Activated naive CD8-positive, alpha-beta T cell treated with anti-CD3 and anti-CD28 coated beads, Interleukin-2, amount 50 U/mL, for 16 hours (primary cell): ENCODE measurements at places on chromosomes 6 and 20.

DNA sequence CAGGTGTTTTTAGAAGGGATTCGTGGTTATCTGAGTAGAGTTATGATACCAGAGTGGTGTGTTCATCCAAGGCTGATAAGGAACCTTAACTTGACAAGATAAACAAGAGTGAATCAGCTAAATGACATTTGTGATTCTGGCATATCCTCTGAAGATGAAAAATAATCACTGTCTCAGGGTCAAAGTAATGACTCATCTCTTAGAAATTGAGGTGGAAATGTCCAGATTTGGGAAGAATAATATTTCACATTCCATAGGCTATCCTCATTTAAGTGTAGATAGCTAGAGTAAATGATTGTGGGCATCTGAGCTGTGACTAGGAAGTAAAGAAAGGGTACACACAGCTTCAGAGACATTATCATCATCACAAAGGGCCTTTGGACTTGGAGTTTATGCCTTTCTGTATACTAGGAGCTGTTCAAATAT is 255.7 kb downstream of the GJA1 start:
- no peak for DNase-seq

- no peak for DNase-seq
These were observed 111.0 kb upstream of the FAM184A start for GRCh38 chr6:119189498-119189897.

DNA sequence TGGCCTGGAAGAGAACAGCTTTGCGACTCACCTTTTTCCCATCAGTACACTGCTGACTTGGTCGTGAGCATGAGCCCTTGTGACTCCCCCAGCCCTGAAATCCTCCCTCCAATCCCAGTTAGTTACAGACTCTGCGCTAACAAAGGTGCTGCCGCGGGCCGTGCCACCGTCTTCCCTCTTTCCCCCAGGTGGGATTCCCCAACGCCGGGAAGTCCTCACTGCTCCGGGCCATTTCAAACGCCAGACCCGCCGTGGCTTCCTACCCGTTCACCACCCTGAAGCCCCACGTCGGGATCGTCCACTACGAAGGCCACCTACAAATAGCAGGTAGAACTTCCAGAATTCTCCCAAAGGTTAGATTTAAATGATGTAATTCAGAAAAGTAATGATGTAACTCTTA is 16.1 kb downstream of the MTG2 start:
- no peak for DNase-seq

GRCh38 chr6:56944661-56945060 is 10.2 kb upstream of the BEND6 start:
- no peak for DNase-seq

- DNase-seq = no peak
These were observed 132.0 kb downstream of the CDK19 start for GRCh38 chr6:110683241-110683640.

DNA sequence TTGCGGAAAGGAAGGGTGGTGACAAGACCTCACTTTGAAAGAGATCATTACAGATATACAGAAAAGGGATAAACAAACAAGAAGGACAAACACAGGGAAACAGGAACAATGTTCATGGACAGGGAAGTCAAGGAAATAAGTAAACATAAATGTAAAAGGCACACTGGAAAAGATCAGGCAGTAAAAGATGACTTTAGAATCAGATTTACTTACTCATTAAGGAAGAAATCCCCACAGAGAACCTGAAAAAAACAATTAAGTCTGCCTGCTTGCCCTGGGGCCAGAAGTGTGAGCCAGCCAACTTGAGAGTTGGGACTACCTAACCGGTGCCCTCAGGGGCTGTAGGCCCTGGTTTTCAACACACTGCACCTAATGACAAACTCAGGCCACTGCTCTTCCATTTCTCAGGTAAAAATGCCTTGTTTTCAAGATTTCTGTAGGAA is 1.7 kb downstream of the APMAP start:
- no peak for DNase-seq

DNA sequence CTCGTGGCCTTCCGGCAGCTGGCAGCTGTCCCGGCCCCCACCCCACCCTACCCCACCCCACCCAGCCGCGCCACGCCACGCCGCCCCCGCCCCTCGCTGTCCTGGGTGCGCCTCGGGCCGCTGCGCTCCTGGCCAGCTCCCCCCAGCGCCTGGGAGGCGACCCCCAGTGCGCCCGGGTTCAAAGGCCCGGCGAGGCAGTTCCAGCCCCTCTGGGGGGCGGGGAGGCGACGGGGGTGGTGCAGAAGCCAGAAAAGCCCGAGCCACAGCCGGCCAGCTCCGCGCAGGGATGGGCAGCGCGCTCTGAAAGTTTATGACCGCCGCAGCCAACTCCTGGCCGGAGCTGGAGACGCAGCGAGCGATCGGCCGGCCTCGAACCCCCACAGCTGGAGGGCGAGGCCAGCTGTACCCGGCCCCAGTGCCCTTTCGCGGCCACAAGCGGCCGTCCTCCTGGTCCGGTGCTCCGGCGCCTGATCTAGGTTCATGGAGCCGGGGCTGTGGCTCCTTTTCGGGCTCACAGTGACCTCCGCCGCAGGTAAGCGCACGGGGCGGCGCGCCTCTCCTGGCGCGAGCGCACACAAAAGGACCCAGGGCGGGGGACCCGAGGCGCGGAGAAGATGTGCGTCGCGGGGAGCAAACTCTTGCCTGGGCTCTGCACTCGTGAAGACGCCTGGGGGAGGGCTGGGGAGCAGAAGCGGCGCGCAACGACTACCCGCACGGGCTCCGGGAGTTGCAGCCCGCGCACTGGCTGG is at the start of gene EDN3:
Gene EDN3, plus strand, starts transcription at position 279 of the 749 bp plus-strand sequence. Its CDS starts 202 bp downstream, at position 481.
- DNase-seq = no peak

DNA sequence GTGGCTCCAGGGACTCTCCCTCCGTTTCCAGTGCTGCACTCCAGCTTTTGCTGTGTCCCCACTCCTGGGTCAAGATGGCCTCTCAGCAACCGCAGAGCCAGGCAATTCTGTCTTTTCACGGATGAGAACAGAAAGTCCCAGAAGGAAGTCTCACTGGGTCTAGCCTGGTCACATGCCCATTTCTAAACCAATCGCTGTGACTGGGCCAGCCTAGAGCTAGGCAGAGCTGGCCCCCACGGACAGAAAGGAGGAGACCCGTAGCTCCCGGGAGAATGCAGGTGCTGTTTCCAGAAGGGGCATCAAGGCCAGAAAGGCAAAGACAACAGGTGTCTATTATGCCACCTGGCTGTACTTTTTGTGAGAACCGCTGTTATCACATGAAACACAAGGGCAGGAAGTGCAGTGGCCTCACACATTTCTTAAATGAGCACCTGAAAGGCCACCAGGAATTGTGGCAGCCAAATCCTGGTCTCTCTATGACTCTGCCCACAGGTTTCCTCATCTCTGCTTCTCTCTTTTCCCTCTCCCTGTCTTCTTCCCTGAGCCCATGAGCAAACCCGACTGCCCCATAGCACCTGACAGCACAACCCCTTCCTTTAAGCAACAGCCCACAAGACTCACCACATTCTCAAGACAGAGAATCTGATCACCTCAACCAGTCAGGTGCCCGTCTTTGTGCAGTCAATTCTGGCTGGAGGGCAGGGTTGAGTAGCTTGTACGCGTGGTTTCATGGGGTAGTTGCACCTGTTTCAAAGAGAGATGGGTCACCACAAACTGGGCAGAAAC is 37.1 kb upstream of the B4GALT5 start:
- DNase-seq = no peak

- no peak for DNase-seq
These were observed 916 bp upstream of the SUN5 start for GRCh38 chr20:33005132-33005566.

DNA sequence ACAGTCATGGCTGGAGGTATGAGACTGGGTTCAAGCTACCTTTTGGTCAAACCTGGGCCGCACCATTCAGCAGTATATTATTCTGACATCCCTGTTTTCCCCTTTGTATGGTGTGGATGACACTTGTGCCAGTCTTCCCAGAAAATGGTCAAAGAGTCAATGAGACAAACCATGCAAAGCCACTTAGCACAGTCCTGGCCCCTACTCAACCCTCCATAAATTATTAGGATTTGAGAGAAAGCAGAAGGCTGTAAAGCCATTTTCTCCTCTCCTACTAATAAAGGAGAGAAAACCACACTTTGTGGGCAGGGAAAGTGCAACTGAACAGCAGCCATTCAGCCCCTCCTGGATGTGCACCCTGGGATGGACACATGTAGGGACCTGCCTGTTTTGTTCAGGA is 236.2 kb downstream of the SLC24A3 start:
- DNase-seq = no peak

DNA sequence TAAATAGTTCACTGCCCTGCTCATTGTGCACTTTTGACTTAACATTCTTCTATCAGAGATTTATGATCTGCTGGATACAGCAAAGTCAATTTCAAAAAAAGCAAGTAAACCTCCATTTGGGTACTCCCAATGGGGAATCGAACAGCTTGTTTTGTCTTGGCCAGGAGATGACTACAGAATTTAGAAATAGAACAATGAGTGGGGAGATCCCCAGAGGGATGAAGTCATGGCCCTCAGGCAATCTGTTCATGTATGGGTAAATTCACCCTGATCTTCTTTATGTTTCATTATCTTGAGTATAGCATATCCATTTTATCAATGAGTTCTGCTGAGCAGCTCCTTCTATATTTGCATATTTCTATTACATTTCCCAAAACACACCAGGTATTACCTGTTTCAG is 1681.9 kb downstream of the HACE1 start:
- no peak for DNase-seq

DNA sequence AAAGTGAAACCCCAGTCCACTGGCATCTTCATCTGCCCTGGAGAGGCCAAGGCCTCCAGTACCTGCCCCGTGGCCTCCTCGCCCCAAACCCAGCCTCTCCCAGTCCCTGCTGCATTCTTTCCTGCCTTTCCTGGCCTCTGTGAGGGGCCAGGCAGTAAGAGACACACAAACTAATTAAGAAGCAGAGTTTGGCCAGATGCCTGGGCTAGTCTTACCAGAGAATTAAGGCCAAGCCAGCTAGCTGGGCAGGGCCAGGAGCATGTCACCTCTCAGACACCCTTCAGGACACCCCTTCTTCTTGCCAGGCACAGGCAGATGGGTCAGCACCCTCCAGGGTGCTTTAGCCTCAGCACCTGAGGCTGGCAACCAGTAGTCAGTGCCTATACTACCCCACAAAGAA is 2.4 kb downstream of the MDGA1 start:
- DNase-seq = no peak

DNA sequence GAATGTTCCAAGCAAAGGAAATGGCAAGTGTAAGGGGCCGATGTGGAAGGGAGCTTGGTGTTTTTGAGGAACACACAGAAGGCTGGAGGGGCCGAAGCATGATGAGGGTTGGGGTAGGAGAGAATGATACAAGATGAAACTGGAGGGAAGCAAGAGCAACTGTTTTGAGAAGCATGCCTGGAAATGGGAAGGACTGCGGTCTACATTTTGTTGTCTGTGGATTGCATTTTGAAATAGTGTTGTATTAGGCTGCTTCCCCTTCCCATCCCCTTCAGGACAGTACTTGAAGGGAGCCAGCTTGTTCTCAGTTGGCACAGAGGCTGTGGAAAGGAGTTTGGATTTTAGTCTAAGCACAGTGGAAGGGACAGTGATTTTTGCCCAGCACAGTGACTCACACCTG is 2.2 kb downstream of the TM9SF4 start:
- DNase-seq = no peak

- no peak for DNase-seq
These were observed 4.0 kb downstream of the CDKN1A start for GRCh38 chr6:36682328-36683144.

- DNase-seq = peak; percentile 6
These were observed 41.9 kb upstream of the CTNNBL1 start for GRCh38 chr20:37651932-37652331.

DNA sequence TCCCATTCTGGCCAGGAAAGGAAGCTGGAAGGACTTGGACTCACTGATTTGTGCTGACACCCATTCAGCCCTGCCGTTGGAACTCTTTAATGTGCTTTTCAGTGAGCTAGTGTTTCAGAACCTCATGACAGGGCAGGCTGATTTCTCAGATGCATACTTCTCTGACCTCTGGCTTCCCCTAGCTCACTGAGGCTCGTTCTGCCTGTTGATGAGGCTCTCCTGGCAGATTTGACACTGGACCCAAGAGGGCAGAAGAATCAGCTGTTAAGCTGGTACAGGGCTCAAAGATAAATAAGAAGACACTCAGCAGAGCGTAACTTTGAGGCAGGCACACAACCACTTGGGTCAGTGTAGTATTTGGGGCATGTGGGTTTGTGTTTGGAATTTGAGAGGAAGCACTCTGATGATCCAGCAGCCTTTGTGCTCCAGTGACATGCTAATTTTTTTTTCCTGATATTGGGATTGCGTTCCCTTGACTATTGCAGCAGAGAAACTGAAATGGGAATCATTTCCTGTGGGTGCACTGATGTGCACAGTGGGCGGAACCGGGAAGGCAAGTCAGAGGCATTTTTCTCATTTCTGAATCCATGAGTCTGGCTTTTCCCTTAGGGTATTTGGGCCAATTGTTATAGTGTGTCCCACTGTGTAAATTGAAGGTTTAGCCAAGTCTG is 80.2 kb downstream of the CARMIL1 start:
- DNase-seq = no peak

- DNase-seq = no peak
These were observed 258.7 kb downstream of the LRFN2 start for GRCh38 chr6:40328386-40328985.

- DNase-seq = no peak
These were observed 24.1 kb downstream of the KLHL32 start for GRCh38 chr6:96948631-96949030.

DNA sequence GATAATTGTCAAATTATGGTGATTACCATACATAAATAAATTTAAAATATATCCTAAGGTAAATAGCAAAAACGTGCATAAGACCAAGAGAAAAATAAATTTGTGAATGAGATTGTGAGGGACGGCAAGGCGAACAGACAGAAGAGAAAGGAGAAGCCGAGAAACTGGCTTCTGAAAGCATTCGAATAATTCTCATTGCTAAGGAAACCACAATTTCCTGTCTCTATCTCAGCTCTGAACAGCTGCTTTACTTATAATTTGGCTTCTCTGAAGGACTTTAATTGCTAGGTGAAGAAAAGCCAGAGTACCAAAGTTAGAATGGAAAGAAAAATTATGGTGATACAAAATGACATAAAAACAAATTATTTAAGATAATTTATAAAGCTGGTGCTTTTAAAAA is 79.0 kb upstream of the RGS17 start:
- DNase-seq = no peak

DNA sequence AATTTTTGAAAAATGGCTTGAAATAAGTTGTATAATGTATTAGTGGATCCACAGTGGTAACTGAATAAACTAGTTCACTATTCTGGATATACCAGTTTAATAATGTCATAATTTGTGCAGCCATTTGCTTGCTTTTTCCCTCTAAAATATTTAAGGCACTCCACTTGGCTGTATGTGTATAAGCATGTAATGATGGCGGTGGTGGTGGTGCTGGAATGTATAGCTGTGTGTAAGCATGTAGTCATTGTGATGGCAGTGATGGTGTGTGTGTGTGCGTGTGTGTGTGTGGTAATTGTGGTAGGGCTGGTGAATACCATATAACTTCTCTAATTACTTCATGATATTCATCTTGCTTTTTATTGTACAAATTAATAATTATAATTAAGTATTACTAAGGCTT is 89.2 kb upstream of the HIVEP1 start:
- no peak for DNase-seq

GRCh38 chr6:165663736-165664558 is 906 bp upstream of the PDE10A start:
- no peak for DNase-seq

GRCh38 chr6:15417811-15418210 is 171.9 kb downstream of the JARID2 start:
- DNase-seq = no peak
